Activated CD4-positive, alpha-beta T cell treated with anti-CD3 and anti-CD28 coated beads for 1 hour (primary cell): ENCODE measurements at places on chromosomes 5 and 9.

DNA sequence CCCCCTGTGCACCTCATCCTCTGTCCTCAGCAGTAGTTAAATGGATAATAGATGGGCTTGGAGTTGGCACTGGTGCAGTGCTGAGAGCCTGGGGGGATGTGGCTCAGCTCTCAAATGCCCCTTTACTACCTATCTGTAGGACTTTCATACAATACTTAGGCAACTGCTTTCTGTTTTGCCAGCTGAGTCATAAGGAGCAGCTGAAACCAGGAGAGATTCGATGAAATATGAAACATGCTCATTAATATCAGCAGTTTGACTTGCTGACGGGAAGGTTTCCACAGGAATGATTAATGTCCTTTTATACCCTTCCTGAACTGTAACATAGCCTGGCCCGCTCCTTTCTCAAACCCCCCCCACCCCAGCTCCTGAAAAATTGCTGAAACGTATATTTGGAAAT is 142.6 kb downstream of the SAXO1 start:
- DNase-seq, result no peak

DNA sequence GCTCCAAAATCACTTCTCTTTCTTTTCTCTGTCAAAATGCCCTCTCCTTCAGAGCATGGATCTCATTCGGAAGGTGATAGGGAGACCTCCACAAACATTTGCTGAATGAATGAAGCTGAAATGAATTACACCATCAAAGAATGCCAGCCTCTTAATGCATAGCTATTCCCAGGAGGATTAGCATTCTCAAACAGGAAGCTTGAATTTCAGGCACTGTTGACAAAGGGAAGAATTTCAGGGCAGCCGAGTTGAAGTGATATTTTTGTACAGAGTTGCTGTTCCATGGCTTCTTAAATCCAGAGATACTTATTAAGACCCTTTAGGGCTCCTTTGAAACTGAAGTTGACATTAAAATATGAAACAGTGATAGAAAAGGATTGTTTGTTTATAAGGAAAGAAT is 18.8 kb downstream of the HBEGF start:
- DNase-seq, result no peak

DNA sequence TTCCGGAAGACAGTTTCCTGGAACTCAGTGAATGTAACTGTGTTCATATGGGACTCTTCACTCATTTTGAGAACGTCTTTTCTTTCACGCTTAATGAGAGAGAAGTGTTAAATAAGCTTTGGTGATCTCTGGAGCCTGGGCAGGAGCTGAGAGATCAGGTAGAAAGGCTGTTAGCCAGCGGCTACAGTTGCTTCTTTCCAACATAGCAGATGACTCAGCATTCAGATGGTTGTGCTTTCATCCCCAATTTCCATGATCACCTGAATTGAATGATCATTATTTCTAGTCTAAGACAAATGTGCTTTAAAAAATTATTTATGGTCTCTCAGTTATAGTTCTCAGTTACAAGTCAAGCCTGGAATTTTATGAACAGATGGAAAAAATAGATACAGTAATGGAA is 234.5 kb downstream of the ADAMTSL1 start:
- DNase-seq, result no peak

DNA sequence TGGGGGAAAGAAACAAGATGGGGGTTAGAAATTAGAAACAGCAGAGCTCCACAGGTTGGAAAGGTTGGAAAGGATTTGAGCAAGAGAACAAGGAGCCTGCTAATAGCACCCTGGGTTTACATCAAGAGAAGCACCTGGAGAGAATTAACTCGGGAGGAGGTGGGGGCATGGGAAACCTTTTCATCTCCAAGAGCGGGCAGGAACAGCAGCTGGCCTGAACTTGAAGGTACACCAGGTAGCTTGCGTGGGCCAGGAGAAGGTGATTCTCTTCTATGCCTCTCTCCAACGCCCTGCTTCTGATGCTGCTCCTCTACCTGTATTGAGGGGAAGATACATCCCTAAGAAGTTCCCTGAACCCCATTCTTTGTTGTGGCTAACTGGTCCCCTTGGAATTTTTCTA is 37.1 kb upstream of the GLRX start:
- DNase-seq, result no peak

GRCh38 chr5:94031631-94032030 is 290.2 kb upstream of the POU5F2 start:
- no peak for DNase-seq

DNA sequence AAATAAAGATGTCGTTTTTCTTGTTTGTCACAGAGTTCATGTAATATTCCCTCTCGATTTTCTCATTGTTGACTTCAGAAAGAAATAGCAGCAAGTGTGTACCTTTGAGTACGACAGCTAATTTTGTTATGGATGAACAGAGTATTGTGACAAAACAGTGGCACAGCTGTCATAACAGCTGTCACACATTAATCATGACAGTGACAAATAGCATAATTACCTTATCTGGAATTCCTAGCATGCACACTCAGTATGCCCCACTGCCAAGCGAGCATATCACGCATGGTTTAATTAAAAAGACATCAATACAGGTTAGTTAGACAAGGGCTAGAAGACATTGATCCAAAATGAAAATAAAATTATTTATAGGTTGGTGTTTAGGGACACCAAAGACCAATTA is 375.1 kb downstream of the SPATA31D1 start:
- no peak for DNase-seq

DNA sequence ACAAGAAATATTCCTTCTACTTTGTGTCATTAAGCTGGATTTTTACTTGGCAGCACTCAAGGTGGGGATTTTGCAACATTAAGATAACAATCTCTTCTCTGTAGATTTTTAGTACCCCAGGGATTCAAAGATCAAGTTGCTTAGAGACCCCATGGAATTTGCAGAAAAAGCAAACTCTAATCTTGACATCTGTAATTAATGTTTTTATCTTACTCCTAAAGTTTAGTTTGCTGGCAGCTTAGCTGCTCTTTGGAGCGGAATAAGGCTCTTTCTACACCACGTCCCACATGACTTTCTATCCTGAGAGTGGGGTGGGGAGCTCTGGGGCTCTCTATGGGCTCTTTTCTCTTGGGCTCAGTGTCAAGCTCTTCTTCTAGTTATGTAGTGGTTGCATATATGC is 21.7 kb upstream of the SPDL1 start:
- no peak for DNase-seq

GRCh38 chr5:168724227-168724626 is 145.1 kb upstream of the PANK3 start:
- DNase-seq, result no peak

GRCh38 chr9:13324988-13325387 is 45.5 kb upstream of the MPDZ start:
- DNase-seq, result no peak

DNA sequence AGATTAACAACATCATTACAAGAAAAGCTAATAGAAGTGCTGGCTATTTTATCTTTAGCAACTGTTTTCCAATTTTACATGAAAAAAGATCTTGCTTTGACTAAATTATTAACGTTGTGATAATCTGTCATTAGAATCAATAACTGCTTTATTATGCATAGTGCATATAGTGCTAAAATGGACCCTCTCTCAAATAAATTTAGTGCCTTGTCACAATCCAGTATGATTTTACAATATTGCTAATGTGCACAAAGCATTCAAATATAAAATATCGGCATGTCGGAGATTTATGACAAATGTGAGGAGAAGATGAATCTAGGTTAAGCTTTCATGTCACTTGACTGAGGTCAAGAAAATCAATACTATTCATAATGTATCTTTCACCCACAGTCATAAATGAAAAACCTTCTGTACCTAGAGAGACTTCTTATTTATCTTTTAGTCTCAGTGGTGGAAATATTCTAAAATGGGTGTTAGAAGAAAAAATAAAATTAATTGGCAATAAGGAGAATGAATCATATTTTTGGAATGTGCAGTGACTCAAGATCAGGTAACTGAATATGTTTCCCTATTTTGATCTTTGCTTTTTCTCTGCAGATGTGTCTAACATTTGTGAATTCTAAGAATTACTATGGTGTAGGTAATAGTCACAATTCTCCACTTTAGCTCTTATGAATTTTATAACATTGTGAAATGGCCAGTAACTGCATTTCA is 672.9 kb upstream of the GRAMD2B start:
- DNase-seq, result no peak

DNA sequence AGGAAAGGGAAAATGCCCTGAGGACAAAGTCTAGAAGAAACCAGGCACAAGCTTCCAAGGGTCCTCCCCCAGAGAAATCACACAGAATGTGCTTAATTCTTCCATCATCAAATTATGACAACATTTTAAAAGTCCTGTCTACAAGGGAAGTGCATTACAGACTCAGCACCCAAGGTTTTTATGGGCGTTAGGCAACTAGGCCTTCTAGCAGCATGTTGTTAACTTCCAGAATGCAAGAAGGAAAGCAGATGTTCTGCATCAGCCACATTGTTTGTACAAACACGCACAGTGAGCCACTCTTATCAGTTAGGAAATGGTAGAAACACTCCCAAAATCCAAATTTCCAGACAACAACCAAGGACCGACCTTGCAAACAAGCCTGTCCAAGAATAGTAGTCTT is 26.5 kb downstream of the SMC5 start:
- no peak for DNase-seq
